SJSA1 (cell line): ENCODE measurements at places on chromosomes 12 and 14. TPM values are rescaled to one million over a fixed set of nuclear protein-coding genes. Genes with fewer than 3 reads are reported as not detected.

Gene SERPINA10
- not detected in 2 replicates for total RNA-seq

Gene OR6C2
- not detected in 2 replicates for total RNA-seq

Gene VRTN
- total RNA-seq: not detected in 2 replicates

Gene CMTM5
- not detected in 2 replicates for total RNA-seq

Gene KRT4
- total RNA-seq: not detected in 2 replicates

Gene SLC5A8
- not detected in 2 replicates for total RNA-seq

Gene FICD
- total RNA-seq: 6.1 and 11.1 TPM in 2 replicates

Gene NOXRED1
- total RNA-seq: not detected in 2 replicates

Gene YY1
- total RNA-seq: 41.1 and 49.0 TPM in 2 replicates

DNA sequence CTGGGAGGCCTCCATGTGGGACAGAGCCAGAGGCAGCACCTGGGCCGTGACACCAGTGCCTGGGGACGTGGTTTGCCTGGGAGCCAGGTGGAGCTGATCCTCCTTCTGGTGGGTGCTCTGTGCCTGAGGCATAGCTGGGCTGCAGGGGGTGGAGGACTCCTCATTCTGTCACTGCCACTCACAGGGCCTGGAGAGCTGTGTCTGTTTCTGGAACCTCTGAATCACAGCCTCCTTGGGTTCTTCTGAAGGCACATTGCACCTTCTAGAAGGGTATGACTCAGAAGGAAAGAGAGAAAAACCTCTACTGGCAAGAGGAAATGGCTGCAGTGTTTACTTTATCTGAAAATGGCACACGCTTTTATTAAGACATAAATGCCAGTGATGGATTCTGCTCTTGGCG lies 659.8 kb downstream of the VRK1 start:
- H3K4me1 ChIP-seq: no peaks in the 10 kb centered on the region
- H3K27ac ChIP-seq: no peak overlapping the region
- no peaks in the 10 kb centered on the region for H3K36me3 ChIP-seq
- no peak for DNase-seq
- no peak overlapping the region for H3K4me3 ChIP-seq
- no peaks in the 10 kb centered on the region for H3K27me3 ChIP-seq

- H3K27me3 ChIP-seq: no peaks in the 10 kb centered on the region
- DNase-seq: peak; percentile 31
- H3K27ac ChIP-seq: no peak overlapping the region
- no peaks in the 10 kb centered on the region for H3K36me3 ChIP-seq
- no peaks in the 10 kb centered on the region for H3K4me1 ChIP-seq
Measured at GRCh38 chr12:131084341-131085011, 130.8 kb downstream of the ADGRD1 start.

GRCh38 chr14:90512329-90512991 lies 115.6 kb downstream of the CALM1 start:
- H3K36me3 ChIP-seq: no peaks in the 10 kb centered on the region
- no peak overlapping the region for H3K27ac ChIP-seq
- no peaks in the 10 kb centered on the region for H3K27me3 ChIP-seq

DNA sequence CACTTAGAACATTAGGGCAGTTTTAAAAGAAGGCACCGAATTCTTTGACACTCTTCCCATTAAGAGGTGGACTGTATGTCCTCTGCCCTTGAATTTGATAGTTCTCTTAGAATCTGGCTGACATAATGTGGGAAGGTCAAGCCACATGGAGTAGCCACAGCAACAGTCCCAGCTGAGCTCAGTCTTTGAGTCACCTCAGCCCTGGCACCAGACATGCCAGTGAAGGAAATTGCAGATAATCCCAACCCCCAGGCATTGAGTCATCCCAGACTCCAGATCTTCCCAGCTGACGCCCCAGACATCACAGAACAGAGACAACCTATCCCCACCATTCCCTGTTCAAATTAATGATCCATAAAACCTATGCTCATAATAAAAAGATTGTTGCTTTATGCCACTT lies 83.4 kb downstream of the GTF2A1 start:
- no peak for DNase-seq
- H3K36me3 ChIP-seq: no peaks in the 10 kb centered on the region
- H3K4me3 ChIP-seq: no peak overlapping the region

GRCh38 chr14:102510616-102511520 lies 1.3 kb upstream of the ANKRD9 start:
- H3K4me3 ChIP-seq: peak overlapping the region; percentile 47
- H3K27ac ChIP-seq: no peak overlapping the region
- no peak for DNase-seq
- peaks cover 15% of the 10 kb centered on the region for H3K4me1 ChIP-seq
- H3K27me3 ChIP-seq: no peaks in the 10 kb centered on the region

GRCh38 chr14:72925815-72926291 lies 411 bp upstream of the DCAF4 start:
- H3K27ac ChIP-seq: no peak overlapping the region
- H3K27me3 ChIP-seq: no peaks in the 10 kb centered on the region
- DNase-seq: no peak
- H3K4me1 ChIP-seq: peaks cover 22% of the 10 kb centered on the region

DNA sequence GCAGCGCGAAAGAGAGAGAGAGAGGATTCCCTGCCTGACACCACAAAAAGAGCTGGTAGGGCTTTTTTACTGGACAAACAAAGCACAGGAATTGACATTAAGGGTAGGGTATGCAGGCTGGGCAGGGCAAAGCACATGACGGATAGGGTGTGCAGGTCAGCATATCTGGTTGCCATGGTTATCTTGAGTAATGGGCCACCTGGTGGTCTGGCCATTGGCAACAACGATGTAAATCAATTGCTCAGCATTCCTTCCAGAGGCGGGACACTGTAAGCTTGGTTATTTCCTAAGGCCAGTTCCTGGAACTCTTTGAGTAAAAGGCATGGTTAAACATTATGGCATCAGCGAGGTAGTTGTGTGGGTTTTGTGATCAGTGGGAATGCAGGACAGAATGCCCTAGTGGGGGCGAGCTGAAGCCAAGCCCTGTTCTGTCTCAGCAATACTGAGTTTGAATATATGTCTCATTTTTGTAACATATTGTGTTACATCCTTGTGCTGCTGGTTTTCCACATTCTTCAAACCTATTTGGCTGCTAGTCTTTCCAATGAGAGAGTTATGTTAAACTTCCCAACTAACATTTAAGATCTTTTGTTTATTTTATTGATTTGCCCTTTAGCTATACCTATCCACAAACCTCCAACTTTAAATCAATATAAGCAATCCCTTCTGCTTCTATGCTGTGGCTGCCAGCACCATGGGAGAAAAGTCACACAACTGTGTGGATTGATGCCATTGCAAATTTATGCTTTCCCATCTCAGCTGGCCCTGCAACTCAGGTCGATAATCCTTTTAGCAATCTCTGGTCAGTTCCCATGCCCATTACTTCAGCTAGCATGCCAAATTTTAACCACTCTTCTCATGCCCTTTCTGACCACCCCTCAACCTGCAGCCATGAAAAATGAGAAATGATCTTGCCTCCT lies 396.7 kb upstream of the PDE3A start:
- H3K27ac ChIP-seq: no peak overlapping the region
- peaks cover 6% of the 10 kb centered on the region; the same call in 1 of the 2 replicates for H3K4me1 ChIP-seq
- no peak for DNase-seq
- no peaks in the 10 kb centered on the region for H3K27me3 ChIP-seq
- H3K36me3 ChIP-seq: no peaks in the 10 kb centered on the region

GRCh38 chr14:96264200-96264553 lies 8.2 kb downstream of the BDKRB1 start:
- H3K27ac ChIP-seq: no peak overlapping the region
- no peak for DNase-seq
- no peaks in the 10 kb centered on the region for H3K27me3 ChIP-seq
- peaks cover 30% of the 10 kb centered on the region for H3K36me3 ChIP-seq

DNA sequence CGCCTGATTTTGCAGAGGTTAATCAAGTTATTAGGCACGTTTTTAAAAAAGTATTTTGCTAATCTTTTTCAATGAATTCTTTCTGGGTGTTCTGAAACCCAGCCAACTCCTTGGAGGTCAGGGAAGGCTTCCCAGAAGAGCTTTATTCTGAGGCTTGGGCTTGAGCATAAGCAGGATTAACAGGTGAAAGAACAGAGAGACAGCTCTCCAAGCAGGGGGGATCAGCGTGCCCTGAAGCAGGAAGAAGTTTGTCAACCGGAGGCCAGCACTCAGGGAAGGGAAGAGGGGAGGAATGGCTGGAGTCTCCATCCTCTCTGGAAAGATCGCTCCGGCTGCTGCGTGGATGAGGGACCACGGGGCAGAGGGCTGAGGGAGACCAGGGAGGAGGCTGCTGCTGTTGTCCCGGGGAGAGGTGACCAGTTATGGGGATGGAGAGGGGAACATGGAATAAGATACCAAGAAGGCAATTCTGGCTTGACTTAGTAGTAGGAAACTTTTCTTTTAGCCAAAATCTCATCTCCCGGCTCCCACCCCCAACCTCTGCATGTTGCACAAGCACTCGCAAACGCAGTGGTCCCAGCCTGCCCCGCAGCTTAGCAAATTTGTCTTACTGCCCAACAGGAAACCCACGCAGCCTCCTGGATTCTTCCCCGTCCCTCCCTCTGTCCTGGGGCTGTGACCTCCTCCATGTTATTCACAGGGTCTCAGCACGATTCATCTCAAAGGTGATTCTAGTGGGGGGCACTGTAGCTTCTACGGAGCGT lies 1.1 kb upstream of the SSH1 start:
- H3K4me3 ChIP-seq: peak overlapping the region; percentile 78
- no peak for DNase-seq
- H3K36me3 ChIP-seq: peaks cover 23% of the 10 kb centered on the region

- peaks cover 39% of the 10 kb centered on the region for H3K4me1 ChIP-seq
- peaks cover 5% of the 10 kb centered on the region; the same call in 1 of the 2 replicates for H3K36me3 ChIP-seq
- H3K4me3 ChIP-seq: no peak overlapping the region
- no peaks in the 10 kb centered on the region for H3K27me3 ChIP-seq
- DNase-seq: peak; percentile 56
Measured at GRCh38 chr12:11822081-11822834, 172.8 kb downstream of the ETV6 start.

DNA sequence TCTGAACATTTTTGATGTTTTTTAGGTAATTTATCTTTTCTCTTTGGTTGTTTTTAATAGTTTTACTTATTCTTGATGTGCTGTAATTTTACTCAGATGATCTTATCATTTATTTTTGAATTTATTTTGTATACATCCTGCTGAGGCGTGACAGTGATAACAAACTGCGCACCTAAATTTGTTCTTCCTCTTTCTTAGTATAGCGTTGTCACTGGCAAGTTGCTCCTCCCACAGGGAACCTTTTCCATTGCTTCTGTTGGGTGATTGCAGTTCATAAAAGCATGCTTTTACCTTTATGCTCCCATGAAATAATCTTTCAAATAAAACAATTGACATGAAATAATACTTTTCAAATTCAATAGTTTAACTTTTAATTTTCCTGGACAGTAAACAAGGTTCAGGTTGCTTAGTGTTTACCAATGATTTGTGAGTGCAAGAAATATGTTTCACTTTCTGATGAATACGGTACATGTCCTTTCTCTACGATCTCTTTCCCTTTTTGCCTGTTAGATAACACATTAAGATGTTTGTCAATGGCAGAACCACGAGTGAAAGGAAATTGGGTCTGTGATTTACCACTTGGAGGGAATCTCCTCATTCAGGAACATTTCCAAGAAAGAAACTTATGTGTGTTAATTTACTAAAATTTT lies 223.3 kb downstream of the CCDC91 start:
- no peaks in the 10 kb centered on the region for H3K27me3 ChIP-seq
- no peak overlapping the region for H3K27ac ChIP-seq
- no peak for DNase-seq
- peaks cover 12% of the 10 kb centered on the region for H3K4me1 ChIP-seq
- H3K4me3 ChIP-seq: no peak overlapping the region

DNA sequence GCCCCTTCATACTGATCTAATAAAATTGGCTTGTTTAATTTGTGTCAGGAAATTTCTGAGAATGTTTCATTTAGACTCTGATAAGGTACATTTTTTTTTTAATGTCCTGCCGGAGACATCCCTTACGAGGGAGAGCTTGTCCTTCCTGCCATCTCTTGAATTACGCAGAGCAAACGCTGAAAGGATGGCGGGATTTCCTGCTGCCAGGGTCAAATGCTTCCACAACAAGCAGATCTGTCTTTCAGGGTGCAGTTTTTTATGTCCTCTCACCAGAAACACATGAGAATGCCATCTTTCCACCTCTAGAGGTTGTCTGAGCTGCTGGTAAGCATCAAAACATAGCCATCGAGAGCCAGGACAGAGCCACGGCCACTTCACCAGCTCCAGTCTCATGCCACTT lies 126.8 kb upstream of the ARHGAP5 start:
- no peaks in the 10 kb centered on the region for H3K36me3 ChIP-seq
- DNase-seq: no peak
- no peaks in the 10 kb centered on the region for H3K27me3 ChIP-seq
- H3K4me1 ChIP-seq: peaks cover 43% of the 10 kb centered on the region
- no peak overlapping the region for H3K4me3 ChIP-seq
- peak overlapping the region; percentile 72 for H3K27ac ChIP-seq

DNA sequence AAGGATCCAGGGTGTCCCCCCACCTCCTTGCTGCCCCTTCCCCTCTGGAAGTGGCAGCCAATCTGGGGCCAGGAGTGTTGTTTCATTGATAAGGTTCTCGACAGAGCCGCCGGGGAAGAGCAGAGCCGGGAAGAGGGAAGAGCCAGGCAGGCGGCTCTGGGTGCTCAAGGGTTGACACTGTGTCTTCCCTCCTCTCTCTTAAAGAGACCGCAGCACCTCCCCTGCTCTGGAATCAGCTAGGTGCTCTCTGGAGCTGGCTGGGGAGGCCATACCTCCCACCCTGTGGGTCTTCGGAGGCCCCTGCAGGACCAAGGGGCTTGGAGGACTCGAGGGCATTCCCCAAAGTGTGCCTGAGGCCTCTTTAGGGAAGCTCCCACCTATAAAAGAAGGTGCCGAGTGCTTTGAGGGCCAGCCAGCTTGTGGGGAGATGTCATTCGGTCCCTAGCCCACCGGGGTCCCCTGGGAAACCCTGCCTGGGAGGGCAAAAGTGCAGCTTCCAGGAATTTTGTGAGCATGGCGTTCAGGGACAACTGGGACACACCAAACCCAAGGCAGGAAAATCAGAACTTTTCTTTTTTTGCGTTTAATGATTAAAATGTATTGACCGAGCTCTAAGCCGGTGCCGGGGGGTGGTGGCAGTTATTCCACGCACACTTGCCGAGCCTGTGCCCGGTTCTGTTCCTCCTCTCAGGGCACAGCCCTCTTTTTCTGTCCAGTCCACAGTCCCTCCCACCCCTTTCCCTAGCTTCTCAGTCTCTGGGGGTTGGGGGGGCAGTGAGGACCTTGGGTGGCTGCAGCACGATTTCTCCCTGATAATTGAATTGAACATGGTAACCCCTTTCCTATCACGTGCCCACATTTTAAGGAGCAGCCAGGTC lies 3.0 kb downstream of the SETD1B start:
- H3K4me3 ChIP-seq: peak overlapping the region; percentile 53
- H3K36me3 ChIP-seq: peaks cover 55% of the 10 kb centered on the region
- H3K27me3 ChIP-seq: no peaks in the 10 kb centered on the region
- no peak for DNase-seq
- H3K27ac ChIP-seq: peak overlapping the region; percentile 10; the same call in 1 of the 2 replicates

DNA sequence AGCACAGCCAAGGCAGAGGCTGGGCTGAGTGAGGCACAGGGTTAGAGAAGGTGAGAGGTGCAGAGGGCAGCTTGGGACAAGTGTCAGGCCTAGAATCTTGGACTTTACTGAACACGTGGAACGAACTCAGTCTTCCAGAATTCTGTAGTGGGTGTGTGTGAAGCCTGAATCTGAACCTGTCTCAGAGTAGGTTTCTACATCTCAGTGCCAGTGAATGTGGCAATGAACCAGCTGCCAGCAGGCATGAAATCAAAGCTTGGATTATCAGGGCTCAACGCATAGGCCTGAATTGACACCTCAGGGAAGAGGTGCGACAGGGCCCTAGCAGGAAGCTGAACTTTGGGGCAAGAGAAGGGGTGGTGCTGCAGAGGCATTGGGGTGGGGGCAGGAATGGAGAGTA lies 104.6 kb downstream of the SAMD4A start:
- no peak overlapping the region for H3K4me3 ChIP-seq
- H3K36me3 ChIP-seq: peaks cover 9% of the 10 kb centered on the region
- H3K4me1 ChIP-seq: peaks cover 81% of the 10 kb centered on the region
- H3K27me3 ChIP-seq: no peaks in the 10 kb centered on the region
- no peak for DNase-seq
- H3K27ac ChIP-seq: no peak overlapping the region
